ENCODE measurements at places on chromosomes 11 and 22.

GRCh38 chr11:63764679-63765647 lies 3.6 kb downstream of the ZFTA start:
- DNase-seq = no peak

DNA sequence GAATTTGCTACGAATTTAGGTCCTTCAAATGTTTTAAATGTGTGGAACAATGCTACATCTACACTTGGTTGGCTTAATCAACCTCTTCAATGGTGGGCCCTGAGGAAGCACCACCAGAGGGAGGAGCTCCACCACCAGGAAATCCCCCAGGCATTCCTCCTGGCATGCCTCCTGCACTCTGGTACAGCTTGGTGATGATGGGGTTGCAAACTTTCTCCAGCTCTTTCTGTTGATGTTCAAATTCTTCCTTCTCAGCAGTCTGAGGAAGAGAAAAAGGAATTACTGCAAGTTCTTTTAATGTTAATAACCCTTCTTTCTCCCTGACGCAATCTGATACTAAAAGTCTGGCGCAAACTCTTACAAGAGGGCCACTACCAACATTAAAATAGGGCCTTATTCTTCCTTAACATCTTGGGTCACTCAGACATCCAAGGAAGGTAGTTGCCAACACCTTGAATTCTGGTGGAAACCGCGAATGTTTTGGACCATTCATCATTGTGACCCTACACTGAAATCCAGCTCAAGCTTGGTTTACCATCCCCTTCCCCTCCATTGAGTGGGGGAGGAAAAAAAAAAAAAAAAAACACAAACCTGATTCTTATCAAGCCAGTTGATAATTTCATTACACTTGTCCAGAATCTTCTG lies 4.2 kb downstream of the HSPA8 start:
- DNase-seq = no peak

- no peak for DNase-seq
These were observed 168.8 kb downstream of the C11orf87 start for GRCh38 chr11:109590782-109591181.

DNA sequence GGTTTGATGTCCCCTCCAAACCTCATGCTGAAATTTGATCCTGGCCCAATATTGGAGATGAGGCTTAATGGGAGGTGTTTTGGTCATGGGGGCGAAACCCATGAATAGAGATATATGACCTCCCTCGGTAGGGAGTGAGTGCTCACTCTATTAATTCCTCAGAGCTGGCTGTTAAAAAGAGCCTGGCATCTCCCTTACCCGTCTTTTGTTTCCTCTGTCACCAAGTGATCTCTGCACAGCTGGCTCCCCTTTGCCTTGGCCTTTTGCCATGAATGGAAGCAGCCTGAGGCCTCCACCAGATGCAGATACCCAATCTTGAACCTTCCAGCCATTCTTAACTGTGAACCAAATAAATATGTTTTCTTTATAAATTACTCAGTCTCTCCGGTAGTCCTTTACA lies 4.5 kb upstream of the CCDC81 start:
- DNase-seq = peak; percentile 9

- no peak for DNase-seq
These were observed 494 bp downstream of the ZDHHC5 start for GRCh38 chr11:57668434-57668782.

DNA sequence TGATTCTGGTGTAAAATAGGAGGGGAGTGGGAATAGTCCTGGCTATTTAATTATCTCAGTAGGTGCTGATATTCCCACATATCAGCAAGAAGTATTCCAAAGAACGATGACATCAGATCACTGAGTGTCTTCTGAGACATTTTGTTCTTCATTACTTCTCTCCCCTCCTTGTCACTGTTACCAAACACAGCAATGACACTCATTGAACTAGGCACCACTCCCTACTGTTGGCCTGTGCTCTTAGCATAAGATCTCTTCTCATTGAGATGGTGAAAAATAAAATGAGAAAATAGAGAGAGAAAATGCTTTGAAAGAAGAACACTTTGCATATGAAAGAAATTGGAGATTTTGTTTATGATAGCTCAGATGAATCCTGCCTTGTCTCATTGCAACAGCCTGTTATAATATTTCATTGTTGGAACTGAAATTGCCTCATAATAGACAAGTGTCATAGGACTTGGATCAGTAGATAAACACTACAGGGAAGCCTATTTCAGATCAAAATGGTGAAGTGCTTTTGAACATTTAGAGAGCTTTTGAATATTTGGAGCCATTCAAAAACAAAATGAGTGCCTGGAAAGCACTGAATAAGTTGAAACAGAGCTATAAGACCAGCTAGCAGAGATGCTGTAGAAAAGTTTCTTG lies 11.3 kb upstream of the ETS1 start:
- DNase-seq = no peak

GRCh38 chr22:48340727-48341709 lies 1486.7 kb downstream of the BRD1 start:
- no peak for DNase-seq

DNA sequence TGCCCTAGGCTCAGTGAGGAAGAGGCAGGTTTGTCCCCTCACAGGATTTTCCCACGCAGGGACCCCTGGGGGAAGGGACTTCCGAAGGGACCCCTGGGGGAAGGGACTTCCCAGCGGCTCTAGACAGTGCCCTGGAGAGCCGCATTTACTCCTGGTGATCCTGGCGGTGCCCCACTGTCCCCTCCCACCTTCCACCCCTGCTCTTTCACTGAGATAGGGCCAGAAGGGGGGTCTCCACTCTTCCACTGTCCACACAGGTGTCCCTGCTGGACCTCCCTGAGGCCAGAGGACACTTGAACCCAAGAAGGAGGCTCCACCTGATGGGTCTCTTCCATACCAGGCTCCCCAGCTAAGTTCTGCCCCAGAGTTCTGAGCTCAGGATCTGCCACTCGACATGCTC lies 1333.9 kb downstream of the BRD1 start:
- no peak for DNase-seq

DNA sequence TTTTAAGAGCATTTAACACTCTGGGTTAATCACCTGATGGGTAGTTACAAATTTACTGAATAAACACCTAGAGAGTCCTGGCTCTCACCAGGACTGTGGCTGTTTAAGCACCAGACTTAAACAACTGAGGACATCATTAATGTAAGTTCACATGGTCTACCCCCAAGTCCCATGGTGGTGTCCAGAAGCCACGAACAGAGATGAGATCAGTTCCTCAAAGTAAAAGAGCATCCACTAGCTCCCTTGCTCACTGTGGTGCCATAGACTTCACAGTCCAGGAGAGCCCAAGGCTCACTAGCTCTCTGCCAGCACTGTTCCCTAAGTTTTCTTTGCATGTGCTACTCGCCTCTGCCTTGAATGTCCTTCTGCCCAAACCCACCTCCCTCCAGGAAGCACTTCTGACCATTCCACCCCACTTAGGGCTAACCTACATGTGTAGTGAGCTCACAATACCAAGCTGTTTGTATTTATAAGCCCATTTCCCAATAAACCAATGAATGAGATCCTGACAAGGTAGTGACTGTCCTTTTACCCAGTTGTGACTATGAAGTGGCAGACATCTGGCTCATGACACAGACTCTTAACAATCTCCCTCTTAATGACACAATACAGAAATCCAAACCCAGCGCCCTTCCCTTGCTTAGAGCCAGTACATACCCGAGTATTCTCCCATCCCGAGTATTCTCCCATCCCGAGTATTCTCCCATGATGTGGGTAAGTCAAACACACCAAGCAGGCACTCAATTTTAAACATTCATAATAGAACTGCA lies 15.7 kb downstream of the NAP1L4 start:
- no peak for DNase-seq

DNA sequence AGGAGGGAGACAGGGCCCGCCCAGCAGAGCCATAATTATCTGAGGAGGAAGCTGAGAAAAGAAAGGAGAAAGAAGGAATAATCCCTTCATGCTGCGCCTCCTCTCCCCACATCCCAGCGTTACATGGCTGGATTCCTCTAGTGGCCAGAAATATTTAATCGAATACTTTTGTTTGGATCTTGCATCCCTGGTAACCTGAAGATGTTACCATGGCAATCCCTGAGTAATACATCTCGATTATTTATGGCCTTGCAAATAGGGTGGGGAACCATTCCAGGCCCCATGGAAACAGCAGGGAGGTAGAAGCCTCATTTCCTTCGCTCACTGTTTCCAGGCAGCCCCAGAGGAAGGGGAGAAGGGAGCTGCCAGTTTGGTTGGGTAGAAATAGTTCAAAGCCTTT lies 357.7 kb downstream of the BUD13 start:
- peak; percentile 84 for DNase-seq

DNA sequence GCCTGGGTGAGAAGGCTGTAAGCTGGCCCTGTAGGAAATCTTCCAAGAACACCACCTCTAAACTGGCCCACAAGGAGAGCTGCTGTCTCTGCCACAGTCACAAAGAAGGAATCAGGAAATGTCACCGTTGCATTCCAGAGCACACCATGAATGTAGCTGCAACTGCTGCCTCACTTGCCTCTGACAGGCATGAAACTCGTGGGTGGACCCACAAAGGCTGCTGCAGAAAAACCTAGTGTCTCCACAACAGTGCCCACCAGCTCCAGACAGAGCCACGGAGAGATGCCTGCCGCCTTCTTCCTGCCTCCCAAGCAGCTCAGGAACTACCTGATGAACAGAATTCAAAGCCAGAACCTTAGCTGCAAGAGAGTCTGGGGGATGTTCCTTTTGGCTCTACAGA lies 10.5 kb downstream of the DNAJB13 start:
- no peak for DNase-seq

DNA sequence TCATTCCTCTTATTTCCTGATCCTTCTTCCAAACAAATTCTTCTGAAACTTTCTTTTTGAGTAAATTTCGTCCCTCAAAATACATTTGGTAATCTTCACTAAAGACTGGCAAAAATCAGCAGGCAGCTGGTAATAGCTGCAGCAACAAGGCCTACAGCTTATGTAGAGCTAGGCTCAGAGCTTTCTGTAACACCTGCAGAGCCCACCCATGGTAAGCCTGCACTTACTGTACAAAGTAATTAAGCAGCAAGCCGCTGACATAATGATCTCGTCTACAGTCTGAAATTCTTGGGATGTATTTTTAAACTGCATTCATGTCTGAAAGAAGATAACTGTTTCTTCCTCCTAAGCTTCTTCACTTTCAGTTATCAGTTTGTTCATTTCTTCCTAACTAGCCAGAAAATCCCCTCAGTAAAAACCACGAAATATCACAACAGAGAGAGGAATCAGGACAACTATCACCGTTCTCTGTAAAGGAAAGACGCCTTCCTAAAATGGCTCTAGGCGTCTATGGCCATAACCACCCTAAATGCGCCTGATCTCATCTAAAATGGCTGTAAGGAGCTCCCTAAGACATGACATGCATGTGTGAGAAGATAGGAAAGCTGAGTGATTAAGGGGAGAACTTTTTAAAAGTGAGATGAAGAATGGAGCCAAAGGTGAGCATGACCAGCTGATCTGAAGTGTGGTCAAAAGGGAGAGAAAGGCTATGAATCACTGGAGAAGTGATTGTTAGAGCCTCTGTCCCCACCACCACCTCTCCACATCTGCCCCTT lies 56.2 kb downstream of the DENND5A start:
- no peak for DNase-seq

GRCh38 chr22:42562684-42563083 lies 8.9 kb downstream of the SERHL2 start:
- no peak for DNase-seq

DNA sequence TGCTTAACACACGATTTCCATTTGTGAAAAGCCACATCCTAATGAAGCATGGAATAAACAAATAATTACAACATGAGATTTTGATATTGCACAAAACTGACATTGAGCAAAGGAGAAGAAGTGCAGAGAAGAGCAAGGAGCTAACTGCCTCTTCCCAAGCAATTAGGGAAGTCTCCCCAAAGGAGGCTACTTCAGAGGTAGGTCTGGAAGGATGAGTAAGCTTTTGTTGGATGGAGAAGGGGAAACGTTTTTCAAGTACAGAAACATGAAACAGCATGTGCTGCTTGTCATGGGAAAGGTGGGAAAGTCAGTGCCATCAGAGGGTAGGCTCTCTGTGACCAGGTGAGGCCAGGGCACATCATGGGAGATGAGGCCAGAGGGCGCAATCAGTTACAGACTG lies 132.2 kb upstream of the SESN3 start:
- DNase-seq = no peak

DNA sequence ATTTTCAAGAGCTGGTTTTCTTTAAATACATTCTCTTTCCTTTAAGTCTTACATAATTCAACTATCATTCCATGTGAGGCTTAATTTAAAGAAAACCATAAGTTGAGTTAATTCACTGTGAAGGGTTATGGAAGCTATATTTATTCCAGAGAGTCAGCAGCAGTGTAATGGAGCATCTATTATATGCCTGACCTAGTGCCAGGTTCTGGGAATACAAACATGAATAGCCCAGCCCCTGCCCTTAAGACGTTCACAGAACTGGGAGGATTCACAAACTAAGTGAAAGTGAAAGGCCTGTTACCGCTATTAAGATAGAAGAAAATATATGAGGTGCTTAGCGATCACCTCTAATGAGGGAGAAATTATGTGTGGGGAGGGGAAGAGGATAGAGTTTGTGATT lies 408.9 kb upstream of the CCDC90B start:
- DNase-seq = no peak

DNA sequence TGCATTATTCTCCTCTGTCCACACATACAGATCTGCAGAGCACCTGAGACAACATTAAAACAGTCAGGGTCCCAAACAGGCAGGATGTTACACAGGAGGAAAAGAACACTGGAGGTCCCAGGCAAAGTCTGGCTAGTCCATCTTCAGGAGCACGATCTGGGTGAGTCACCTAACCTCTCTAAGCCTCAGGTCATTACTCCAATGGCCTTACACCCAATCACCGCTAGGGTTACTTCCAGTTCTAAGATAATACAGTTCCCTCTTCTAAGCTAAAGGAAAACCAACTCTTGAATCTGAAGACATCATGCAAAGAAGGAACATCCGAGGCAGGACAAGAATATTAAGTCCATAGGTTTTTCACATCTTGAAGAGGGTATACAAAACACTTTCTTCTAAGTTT lies 24.5 kb downstream of the ASCC2 start:
- DNase-seq = no peak

DNA sequence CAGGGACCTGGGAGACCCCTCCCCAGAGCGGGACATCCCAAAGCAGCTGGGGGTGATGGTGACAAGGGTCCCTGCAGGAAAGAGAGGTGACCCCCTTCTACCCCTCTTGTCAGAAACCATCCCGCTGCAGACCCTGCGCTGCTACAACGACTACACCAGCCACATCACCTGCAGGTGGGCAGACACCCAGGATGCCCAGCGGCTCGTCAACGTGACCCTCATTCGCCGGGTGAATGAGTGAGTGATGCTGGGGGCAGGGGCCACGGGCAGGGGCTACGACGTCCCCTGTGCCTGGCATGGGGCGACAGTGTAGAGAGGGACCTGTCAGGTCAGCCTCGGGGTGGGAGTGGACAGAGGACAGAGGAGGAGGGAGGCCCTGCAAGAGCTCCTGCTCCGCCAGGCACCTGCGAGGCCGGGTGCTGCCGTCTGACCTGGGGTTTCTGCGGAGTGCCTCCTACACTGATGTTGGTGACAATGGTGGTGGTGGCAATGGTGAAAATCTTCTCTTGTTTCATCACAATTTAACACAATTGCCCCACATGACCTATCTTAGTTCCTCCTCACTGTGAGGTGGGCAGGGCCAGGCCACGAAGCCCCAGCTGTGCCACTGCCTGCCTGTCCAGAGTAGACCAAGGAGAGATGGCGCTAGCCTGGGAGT lies 9.8 kb downstream of the CSF2RB start:
- no peak for DNase-seq
